ENCODE measurements at places on chromosomes 13 and 19.

DNA sequence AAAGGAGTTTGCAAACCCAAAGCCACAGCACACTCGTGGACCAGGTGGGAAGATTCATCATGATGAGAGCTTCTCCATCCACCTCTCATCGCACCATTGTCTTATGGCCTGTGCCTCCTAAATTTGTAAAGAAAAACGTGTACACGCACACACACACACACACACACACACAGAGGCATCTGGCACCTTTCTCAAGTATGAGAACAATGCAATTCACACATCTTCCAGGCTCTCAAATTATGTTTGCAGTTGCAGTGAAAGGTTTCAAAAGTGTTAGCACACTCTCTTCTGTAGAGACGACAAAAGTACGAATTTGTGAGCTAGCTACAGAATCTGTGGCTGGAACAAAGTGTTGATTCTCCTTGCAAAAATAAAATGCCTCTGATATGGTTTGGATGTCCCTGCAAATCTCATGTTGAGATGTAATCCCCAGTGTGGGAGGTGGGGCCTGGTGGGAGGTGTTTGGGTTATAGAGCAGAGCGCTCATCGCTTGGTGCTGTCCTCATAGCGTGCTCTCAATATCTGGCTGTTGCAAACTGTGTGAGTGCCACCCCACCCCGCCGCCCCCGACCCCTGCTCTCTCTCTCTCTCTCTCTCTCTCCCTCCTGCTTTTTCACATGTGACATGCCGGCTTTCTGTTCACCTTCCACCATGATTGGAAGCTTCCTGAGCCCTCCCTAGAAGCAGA, 21.8 kb upstream of the RAB20 start:
- no peak for DNase-seq

GRCh38 chr13:30371649-30372265, 50.5 kb upstream of the UBE2L5 start:
- no peak for DNase-seq

DNA sequence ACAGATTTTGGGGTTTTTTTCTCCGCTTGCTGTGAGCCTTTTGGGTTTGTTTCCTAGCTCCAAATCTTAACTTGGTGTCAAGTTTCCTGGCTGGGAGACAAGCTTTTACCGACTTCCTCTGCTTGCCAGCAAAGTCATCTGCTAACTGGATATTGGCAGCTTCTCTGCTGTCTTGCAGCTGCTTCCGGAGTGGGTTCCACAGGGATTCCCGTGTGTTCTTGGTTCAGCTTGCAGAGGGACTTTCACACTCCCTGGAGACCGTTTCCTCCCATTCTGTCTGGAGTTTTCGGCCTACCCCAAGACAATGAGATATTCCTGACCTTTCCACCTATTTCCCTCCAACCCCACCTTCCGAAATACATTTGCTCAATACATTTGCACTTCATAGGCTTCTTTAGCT, 2.2 kb upstream of the COLGALT1 start:
- DNase-seq, result peak; percentile 79

- no peak for DNase-seq
Observed at GRCh38 chr13:106603546-106603945, 35.6 kb upstream of the ARGLU1 start.

DNA sequence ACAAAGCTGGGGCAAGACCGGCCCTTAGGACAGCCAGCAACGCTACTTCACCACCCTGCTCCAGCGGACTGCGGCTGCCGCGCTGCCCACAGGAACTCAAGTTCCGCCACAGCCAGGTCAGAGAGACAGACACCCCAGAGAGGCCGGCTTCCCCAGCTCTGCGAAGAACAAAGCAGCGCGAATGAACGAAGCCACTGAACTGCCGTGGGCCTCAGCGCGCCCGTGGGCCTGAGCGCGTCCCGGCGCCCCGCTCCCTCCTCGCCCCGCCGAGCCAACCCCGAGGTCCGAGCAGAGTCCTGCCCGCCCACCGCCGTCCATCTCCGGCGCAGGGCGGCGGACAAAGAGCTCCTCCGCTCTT, 158.4 kb downstream of the RNF17 start:
- peak; percentile 49 for DNase-seq

DNA sequence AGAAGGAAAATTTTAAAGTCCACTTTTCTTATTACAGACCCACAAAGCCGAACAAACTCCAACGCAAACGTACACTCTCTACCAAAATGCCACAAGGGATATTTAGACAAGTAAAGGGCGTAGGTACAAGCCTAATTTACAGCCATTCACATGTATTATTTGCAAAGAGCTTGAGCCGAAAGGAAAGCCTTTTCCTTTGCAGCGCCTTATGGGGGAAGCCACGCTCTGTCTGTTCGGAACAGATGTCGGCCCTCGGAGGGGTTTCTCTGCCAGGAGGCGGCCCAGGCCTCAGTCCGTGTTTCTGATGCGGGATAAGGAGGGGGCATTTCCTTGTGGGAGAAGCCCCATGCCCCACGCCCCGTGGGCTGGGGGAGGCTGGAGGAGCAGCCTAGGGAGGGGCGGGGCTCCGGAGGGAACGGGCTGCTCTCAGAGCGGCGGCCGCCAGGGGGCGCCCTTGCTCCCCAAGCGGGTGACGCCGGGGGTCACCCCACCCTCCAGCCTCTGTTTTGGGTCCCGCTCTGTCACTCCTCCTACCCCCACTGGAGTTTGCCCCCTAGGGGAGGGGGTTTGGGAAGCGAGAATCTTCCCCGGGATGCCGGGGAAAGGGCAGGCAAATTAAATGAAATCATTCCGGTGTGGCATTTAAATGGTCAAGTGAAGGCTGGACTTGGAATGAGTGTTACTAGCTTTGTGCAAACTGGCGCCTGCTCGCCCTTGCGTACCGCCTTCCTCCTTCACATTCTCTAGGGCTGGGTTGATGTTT, 2.9 kb downstream of the HTR2A start:
- DNase-seq, result peak; percentile 84

DNA sequence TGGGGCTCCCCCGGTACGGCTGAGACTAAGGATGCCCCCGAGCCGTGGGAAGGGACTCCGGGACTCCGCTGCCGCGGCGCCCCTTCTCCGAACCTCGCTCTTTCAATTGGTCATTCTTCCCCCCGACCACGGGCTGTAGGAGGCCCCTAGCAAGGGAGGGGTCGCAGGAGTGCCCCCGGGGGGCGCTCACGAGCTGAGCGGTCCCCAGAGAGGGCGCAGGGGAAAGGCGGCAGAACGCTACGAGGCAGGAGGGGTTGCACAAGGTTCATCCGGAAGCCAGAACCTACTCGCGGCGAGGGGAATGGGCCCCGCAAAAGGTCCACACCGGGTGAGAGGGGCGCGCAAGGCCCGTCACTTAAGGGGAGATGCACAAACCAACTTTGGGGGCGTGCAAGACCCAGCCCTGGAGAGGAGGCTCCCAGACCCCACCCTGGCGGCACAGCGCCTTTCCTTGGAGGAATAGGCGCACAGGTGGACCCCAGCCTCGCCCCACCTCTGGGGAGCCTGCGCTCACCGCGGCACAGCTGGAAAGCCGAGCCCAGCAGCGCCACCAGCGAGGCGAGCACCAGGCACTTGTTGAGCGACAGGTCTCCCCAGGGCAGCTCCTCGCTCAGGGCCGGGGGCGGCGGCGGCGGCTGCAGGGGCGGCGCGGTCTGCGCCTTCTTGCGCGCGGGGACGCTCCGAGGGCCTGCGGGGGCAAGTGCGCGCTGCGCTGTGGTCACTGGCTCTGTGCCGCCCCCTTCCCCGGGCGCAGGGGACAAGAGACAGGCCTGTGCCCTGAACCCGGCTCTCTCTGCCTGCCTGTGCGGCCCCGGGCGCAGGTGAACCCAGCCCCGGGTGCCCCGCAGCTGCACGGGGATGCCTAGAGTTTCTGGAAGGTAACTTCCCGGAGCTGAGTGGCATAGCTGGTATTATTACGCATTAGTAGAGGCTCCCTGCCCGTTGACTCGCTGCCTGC, 2.8 kb downstream of the JSRP1 start:
- DNase-seq, result no peak

- DNase-seq, result no peak
Observed at GRCh38 chr13:106090001-106090400, 445.5 kb downstream of the EFNB2 start.

Data from testis (tissue), 5 donors.